ENCODE measurements at places on chromosomes 12 and 14. TPM values are rescaled to one million over a fixed set of nuclear protein-coding genes. Genes with fewer than 3 reads are reported as not detected.

Gene MMP17
- total RNA-seq = 18.5 TPM

Gene IGF1
- total RNA-seq = 0.09 TPM

Gene ZC3H14
- 33.5 TPM for total RNA-seq

Gene HOXC12
- not detected for total RNA-seq

Gene ADGRD1
- 22.0 TPM for total RNA-seq

Gene GPR65
- 0.12 TPM for total RNA-seq

Gene RASSF9
- 1.6 TPM for total RNA-seq

Gene GALNT6
- 0.58 TPM for total RNA-seq

Gene C12orf60
- total RNA-seq = 1.4 TPM

Gene PRKD1
- 29.9 TPM for total RNA-seq

Gene RNF212B
- total RNA-seq = not detected

Gene C14orf119
- total RNA-seq = 31.9 TPM

Gene CAPZA3
- not detected for total RNA-seq

Gene PLCZ1
- not detected for total RNA-seq

Gene DDN
- total RNA-seq = not detected

Gene ERP27
- under 0.01 TPM for total RNA-seq

Gene AHNAK2
- 58.5 TPM for total RNA-seq

Gene MANSC1
- 4.1 TPM for total RNA-seq

Gene GPRC5D
- total RNA-seq = not detected

Gene KRT79
- total RNA-seq = not detected

Gene MED6
- 21.3 TPM for total RNA-seq

Gene TCL1B
- total RNA-seq = not detected

Gene WNT5B
- 20.4 TPM for total RNA-seq

Gene KRT75
- not detected for total RNA-seq

Gene GPRC5A
- total RNA-seq = 8.1 TPM

Gene BHLHE41
- 2.0 TPM for total RNA-seq

Gene PCED1B
- 0.12 TPM for total RNA-seq

All from pericardium fibroblast (primary cell).